NCI-H1417 (cell line): ENCODE measurements at places on chromosomes 6 and 20.

GRCh38 chr6:501891-502601 lies 110.5 kb downstream of the IRF4 start:
- no peak for DNase-seq

DNA sequence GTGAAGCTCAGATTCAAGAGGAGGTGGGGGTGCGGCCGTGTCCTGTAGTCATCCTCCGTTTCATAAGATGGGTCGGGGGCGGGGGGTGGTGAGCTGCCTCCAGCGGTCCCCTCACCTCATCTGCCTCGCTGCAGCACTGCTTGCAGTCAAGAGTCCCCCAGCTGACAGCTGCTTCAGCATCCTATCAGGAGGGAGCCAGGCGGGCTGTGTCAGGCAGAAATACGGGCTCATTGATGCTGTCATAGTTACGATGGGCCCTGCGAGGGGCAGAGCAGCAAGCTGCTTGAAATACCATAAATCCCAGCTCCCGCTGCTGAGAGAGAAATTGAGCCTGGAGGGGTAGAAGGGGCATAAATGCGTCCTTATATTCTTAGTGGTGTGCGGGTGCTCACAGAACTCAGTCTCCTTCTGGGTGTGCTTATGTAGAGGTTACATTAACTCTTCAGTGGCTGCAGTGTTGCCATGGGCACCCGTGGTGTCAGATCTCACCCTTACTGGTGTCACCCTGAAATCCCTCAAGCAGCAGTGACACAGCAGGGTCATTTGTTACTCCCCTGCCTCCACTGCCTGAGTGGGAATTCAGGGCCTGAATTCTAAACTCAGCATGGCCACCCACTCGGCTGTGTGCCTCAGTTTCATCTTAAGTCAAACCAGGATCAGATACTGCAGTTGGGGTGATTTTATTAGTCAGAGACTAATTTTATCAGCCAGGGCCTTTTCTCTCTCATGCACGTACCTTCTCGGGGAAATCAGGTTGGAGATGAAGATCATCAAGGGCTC lies 21.8 kb downstream of the CCDC167 start:
- no peak for DNase-seq

DNA sequence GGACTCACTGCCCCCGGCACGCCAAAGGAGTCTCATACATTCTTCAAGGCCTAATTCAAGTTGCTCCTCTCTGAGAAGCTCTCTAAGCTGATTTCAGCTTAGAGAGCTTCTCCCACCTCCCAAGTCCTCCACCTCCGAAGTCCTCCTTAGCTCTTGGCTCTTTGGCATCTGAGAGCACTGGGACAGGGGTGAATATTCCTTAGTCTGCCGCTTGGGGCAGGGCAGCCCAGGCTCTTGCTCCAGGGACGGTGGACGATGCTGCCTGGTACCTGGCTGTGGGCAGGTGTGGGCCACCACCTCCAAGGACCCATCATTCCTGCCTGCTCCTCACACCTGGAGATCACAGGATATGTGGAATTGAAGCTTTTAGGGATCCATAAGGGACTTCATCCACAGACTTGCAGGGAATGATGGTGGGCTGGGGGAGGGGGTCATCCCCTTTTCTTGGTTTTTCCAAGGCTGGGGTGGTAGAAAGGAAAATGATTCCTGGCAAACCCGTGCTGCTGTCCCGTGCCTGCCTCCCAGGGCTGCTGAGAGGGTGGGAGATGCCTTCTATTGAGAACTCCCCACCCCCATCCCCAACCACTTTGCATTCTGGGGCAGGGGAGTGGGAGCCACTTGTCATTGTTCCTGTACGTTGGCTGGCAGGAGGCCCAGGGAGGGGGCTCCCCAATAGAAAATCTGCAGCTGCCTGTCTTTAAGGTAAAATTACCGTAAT lies 57.4 kb downstream of the ARHGAP40 start:
- peak; percentile 95 for DNase-seq

- no peak for DNase-seq
Observed at GRCh38 chr6:113921299-113921904, 49.5 kb downstream of the HDAC2 start.

GRCh38 chr6:141218583-141218982 lies 914.1 kb upstream of the GJE1 start:
- no peak for DNase-seq

DNA sequence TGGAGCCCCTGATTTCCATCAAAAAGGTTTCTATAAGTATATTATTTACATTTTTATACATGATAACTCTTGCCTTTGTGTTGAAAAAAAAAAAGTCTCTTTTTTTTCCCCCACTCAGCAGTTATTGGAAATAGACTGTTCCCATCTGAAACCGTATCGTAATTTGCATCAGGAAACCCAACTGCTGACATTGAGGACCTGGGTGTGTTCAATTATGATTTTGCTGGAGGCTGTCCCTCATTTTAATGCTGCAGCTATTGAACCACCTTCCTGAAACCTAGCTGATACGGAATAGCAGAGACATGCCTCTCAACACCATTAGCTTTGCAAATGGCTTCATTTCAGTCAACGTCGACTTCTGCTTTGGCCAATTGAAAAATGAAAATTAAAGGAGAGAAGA lies 98.9 kb downstream of the ZNF217 start:
- DNase-seq, result no peak

DNA sequence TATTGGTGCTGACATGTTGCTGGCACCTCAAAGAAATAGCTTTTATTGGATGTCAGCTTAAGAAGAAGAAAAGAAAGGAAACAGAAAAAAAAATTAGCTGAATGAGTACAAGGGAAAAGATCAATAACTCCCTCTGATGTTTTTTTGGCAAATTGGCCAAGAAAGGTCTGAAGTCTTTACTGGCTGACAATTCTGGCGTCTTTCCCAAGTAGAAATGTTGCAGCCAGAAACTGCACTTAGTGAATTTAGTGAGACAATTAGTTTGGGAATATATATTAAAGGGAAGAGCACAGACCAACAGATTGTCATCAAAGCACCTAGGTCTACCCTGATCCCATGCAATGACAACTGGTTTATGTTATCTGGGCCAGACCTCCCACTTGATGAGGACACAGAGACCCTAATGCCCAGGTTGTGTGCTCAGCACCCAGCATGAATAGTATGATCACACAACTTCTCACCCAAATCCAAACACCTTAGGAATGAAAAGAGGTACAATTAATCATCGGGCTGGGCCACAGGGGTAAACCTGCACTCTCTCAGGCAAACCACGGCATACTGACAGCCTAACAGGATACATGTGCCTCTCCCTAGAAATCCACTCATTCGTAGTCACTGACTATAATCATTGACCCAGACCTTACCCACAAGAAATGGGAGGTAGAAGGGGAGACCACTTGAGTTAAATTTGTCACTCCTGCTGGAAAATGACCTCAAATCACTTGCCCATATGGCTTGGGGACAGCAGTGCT lies 612.3 kb upstream of the ARID1B start:
- no peak for DNase-seq

GRCh38 chr6:54586251-54586650 lies 260.3 kb upstream of the FAM83B start:
- no peak for DNase-seq

DNA sequence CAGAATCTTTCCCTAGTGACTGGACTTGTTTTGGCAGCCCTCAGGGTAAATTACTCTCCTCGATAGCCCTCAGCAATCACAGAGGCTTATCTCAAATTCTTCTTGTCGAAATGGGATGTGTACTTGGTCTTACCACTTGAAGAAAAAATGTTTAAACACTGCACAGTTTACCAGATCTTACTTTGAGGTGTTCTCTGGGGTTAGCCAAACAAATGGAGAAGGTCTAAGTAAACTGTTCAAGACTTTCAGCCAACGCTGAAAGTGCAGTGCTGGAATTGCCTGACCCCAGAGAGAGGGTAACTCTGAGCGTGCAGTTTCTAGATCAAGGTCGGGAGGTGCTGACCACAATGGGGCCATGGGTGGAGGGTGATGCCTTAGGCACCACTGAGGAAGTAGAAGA lies 39.2 kb downstream of the MYLIP start:
- DNase-seq, result no peak

GRCh38 chr6:168313431-168314011 lies 6.1 kb downstream of the DACT2 start:
- peak; percentile 29 for DNase-seq

DNA sequence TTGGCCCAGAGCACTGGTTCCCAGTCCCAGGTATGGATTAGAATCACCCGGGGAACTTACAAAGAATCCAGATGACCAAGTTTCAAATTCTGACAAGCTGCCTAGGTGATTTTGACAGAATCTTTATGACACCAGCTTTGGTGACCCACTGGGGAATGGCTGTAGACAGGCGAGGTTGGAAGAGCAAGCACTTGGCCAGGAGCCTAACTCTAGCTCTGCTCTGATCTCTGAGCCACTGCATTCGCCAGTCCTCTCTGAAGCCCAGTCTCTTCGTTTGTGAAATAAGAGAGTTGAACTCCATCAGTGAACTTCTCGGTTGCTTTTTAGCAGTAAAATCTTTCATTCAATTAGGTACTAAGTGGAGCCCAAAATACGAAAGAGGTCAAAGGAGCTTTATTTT lies 161.2 kb downstream of the VEGFA start:
- DNase-seq, result no peak

DNA sequence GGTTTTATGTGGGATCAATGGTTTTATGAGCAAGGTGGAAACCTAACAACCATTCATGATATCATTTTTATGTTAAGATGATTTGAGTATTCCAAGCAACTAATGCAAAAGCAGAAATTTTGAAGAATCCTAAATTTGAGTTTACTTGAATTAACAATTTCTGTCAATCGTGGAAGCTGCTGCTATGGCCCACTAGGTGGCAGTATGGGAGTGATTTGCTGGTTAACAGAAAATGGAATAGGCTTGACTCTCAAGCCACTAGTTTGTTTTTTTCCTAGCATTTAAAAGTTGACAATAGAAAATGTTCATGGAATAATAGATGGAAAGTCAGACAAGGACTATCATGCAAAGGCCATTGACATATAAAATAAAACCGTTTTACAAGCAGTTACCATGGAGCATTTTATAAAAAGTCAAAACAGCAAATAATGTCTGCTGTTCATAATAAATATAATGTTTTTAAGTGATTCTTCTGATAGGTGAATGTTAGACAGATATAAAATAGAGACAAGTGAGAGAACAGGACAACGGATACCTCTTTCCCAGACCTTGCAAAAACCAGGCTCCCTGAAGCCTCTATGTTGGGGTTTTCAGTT lies 43.0 kb upstream of the TMEM200A start:
- DNase-seq, result peak; percentile 74

DNA sequence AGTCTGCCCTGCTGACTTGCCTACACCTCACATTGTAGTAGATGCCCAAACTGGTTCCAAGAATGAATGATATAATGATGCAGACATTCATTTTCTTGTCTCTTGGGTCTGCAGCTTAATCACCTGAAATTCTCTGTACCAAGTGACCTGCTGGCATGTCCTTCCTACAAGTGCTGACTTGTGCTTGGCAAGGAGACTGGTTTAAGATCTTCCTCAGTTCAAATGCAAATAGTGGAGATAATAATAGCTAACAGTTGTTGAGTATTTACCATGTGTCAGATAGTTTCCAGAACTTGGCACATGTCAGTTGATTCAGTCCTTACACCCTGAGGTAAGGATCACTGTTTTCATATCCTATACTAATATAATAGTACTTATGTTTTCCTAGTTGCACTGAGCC lies 223.4 kb downstream of the SLC24A3 start:
- no peak for DNase-seq

DNA sequence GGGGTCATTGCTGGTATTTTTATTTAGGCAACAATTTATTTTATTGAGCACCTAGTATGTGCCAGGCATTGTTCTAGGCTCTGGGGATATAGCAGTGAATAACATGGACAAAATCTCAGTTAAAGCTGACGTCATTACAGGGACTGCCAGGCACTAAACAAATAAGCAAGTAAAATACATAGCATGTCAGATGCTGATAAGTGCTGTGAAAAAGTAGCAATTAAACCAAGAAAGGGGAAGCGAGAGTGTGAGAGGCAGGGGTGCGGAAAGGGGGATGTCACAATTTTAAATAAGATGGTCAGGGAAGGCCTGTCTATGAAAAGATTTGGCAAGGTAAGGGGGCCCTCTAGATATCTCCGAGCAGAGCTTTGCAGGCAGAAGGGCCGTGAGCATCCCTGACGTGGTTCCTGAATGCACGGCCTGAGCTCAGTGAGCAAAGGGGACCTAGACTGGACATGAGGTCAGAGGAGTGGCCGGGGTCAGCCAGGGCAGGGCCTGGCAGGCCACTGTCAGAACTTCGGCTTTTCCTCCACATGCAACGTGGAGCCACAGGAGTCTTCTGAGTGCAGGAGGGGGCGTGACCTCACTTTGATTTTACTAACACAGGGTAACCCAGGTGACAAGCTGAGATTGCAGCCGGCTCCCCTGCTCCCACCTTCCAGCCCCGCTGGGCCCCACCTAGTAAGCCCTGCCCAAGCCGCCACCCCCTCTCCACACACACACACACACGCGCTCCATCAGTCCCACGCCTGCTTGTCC lies 24.2 kb upstream of the SIRPA start:
- no peak for DNase-seq

GRCh38 chr6:160735523-160735922 lies 33.5 kb downstream of the PLG start:
- DNase-seq, result no peak

GRCh38 chr6:151317995-151318365 lies 73.4 kb downstream of the ZBTB2 start:
- no peak for DNase-seq

GRCh38 chr6:135319819-135320218 lies 138.7 kb downstream of the MYB start:
- DNase-seq, result no peak

DNA sequence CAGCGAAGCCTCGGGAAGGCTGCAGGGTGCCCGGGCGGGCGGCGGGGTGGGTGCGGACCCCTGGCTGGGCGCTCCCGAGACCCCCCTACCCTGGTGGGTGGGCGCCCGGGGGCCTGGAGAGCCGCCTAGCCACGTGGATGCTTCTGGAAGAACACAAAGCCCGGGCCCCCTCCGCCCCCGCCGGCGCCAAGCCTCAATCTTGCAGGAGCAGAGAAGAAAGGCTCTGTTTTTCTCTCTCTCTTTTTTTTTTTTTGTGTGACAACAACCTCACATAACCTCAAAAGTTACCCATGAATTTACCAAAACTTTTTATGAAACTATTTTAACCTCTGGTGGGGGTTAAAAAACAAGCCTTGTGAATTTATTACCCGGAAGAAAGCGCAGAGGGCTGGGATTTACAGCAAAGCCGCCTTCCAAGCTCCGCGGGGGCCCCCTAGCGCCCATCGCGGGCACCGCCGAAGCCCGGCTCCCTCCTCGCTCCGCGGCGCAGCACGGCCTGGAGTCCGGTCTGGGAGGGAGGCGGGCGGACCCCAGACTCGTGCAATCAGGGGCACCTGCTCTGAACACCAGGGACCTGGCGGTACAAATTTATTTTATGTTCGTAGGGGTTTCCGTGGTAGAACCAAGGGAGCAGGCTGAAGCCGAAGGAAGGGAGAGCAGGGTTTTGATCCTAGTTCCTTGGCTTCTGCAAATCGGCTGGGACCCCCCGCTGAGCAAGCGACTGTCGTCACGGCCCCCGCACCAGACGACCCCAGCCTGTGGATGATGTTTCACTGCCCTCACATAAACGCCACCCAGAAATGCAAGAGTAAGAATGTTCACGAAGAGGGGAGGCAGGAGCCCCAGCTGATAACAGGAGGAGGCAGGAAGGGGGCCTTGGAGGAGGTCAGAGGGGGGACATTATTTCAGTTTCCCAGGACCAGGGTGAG lies 58.9 kb downstream of the ZNF831 start:
- DNase-seq, result peak; percentile 70
